NK-92 treated with Interleukin-12 subunit alpha and Interleukin-12 subunit beta, amount 100 ng/mL, for 24 hours (cell line): ENCODE measurements at places on chromosomes 16 and 17.

GRCh38 chr16:80754476-80754875, 49.9 kb downstream of the CDYL2 start:
- no peak for DNase-seq

DNA sequence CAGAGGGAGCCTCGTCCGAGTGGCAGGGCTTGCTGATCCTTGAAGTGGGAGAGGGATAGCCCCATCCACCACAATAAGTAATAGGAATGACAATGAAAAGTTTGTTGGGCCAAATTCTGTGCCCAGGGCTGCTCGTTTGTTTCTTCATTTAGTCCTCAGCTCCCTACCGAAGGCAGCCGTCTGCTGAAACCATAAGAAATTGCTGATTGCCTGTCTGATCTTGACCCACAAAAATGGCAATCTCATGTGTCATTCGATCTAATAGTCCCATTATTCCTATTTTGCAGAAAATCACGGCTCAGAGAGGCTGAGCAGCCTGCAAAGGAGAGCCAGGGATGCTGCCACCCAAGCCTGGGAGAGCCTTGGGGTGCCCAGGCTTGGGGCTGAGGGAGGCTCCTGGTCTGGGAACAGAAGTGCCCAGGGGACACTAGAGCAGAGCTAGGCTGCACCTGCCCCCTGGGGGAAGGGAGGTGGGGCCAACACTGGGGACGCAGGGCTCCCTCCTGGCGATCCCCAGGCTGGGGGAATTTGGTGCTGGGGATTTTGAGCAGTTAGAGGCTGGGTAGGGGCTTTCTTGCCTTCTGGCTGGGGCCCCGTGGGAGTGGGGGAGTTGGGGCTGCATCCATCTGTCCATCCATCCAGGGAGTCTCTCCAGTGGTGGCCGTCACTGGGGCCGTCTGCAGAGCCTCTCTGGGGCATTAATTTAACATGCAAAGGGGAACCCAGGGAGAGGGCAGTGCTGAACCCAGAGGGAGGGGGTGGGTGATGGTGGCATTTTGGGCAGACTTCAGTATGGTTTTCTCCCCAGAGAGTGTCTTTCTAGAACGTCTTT, 53.5 kb downstream of the SOCS1 start:
- DNase-seq: no peak

GRCh38 chr16:10386517-10387100, 748 bp downstream of the ATF7IP2 start:
- no peak for DNase-seq

GRCh38 chr17:61474235-61474927, 22.2 kb downstream of the TBX4 start:
- DNase-seq: no peak

- no peak for DNase-seq
These were observed 75.8 kb downstream of the WNT3 start for GRCh38 chr17:46742565-46743270.

DNA sequence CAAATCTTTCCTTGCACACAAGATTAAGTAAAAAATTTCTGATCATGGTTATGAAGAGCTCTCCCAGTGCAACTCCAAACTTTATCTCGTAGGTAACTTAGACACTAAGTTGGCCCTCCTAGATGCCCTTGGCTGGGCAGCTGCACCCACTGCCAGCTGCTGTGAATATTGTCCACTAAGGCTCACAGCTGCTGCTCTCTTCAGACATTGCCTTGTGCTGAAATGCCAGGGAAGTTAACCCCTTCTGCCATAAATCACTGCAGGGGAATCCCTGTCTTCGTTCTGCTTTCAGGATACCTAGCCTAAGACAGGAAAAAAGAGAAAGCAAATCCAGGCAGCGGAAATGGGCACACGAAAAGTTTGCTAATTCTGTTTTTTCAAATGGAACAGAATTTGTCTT, 106.4 kb downstream of the IRX5 start:
- DNase-seq: no peak

DNA sequence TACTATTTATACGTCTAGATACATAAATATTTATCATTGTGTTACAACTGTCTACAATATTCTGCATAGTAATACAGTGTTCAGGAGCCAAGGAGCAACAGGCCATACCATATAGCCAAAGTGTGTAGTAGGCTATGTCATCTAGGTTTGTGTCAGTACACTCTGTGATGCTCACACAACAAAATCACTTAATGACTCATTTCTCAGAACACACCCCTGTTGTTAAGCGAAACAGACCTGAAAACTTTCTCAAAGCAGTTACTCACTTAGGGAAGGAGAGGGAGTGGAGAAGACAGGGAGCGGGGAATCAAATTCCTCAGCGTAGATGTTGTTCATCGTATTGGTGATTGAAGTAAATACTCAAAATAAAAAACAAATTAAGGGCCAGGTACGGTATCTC, 269.5 kb downstream of the STX8 start:
- no peak for DNase-seq

- DNase-seq: no peak
These were observed 124.9 kb upstream of the KCNJ16 start for GRCh38 chr17:69949973-69950695.

GRCh38 chr17:56740481-56740880, 93.2 kb downstream of the C17orf67 start:
- no peak for DNase-seq

GRCh38 chr16:73265124-73265837, 217.4 kb upstream of the ZFHX3 start:
- DNase-seq: no peak
